ENCODE measurements at places on chromosomes 4 and X. TPM values are rescaled to one million over a fixed set of nuclear protein-coding genes. Genes with fewer than 3 reads are reported as not detected.

DNA sequence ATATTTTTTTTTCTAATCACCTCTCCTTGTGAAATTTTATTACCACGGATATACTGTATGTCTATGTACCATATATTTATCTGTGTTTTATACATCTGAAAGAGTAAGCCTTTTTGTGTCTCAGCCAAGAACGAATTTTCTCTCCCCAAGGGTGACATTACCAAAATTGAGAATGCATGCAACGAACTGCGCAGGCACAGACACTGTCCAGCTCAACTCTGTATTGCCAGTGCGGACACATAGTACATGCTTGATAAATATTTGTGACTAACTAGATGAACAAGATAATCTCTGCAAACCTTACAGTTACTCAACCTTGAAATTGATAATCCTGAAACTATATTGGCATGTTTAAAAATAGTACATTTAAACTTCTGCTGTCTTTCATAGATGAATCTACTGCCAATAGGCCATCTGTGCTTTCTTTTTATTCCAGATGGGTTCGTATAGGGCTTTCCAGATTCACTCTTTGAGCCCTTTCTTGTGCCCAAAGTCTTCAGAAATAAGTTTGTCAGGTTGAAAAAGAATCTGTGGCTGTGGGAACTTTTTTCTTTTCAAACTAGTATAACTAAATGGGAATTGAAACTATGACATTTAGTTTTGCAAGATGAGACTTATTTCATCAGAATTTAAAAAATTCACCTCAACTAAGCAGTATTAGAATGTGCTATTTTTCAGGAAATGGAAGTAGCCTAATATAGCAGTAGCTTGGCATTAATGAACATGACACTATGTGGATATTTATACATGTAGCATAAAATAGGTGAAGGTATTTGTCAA is 38.9 kb downstream of the DTHD1 start:
- DNase-seq = no peak

GRCh38 chr4:184853436-184853835 is 27.7 kb upstream of the ACSL1 start:
- no peak for DNase-seq

- no peak for DNase-seq
Measured at GRCh38 chrX:112826023-112826422, 14.6 kb downstream of the AMOT start.

- DNase-seq = peak; percentile 24
Measured at GRCh38 chrX:69968950-69969349, 80.8 kb downstream of the AWAT2 start.

GRCh38 chrX:155632431-155633100 is 19.8 kb upstream of the TMLHE start:
- DNase-seq = no peak

GRCh38 chr4:68904786-68905185 is 46.8 kb downstream of the UGT2A3 start:
- no peak for DNase-seq

DNA sequence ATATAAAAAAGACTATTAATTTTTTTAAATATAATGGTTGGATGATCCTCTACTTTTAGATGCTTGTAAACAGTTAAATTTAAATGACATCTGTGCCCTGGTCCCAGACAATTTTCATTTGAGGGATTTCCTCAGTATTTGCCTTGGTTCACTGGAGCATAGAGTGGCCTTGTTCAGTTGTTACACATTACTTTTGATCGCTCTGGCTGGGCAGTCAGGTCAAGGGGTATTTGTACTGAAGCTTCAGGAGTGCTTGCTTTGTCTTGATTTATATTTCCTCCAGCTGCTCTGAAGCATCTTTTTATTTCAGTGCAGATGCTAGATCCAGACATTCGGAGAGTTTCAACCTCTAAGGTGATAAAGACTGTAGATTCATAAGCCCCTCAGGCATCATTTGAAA is 50.0 kb downstream of the COMMD8 start:
- no peak for DNase-seq

GRCh38 chr4:101037938-101038413 is 309.4 kb downstream of the PPP3CA start:
- no peak for DNase-seq

DNA sequence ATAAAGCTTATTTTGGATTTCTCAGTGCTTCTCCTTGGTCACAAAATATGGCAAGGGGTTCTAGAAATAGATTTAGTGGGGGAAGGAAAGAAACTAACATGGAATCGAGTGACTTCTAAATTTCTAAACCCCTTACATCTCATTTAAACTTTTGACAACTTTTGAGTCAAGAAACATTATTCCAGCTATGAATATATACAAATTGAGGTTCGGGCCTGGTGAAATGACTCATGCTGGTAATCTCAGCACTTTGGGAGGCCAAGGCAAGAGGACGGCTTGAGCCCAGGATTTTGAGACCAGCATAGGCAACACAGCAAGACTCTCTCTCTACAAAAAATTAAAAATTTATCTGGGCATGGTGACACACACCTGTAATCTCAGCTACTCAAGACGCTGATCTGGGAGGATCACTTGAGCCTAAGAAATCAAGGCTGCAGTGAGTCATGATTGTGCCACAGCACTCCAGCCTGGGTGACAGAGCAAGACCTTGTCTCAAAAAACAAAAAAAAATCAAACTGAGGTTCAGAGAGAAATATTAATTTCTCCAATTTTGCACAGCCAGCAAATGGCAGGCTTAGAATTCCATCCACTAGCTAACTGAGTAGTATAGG is 99.8 kb downstream of the ANXA3 start:
- DNase-seq = no peak

DNA sequence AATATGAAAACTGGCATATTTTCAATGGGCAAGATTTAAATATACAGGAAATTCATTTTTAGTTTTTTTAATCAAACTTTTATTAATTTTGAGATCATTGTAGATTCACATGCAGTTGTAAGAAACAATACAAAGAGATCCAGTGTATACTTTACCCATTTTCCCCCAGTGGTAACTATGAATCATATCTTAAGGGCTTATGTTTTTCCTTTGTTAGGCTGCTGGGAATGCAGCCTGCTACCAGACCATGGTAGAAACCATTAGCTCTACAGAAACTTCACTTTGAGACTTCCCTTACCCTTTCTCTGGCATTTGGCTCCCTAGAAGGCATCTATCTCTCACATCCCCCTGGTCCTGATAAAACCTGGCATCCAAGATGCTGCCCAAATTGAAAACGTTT is 147.6 kb upstream of the EOLA2 start:
- DNase-seq = no peak

DNA sequence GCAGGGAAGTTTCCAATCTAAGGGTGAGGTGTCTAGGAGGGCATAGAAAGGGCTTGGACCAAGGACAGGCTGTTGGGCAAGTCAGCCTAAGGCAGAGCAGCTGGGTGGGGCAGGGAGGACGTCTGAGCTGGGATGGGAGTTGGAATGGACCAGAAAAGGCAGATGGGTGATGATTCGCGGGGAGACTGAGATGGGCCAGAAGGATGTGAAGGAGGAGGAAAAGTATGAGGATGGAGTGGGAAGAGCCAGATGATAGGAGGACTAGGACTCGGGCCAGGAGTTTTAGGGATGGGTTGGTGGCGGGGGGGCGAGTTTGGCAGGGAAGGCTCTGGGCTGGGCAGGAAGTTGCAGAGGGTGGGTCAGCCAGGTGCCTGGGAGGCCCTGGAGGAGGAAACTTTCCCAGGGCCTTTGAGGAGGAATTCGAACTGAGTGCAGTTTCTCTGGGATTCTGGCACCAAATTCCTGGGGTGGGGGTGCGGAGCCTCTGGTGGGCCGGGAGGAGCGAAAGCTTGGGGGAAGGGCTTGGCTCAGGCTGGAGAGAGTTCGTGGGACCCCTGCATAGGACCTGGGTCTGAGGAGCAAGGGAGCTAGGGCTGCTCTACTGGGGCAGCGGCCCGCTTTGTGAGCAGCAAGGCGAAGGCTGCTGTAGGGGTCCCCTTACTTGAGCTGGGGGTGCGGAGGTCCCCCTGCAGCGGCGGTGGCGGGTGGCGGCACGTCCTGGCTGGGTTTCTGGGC is 8.7 kb upstream of the TIMP1 start:
- peak; percentile 62 for DNase-seq

GRCh38 chr4:97720869-97721432 is 422.3 kb downstream of the STPG2 start:
- no peak for DNase-seq

- no peak for DNase-seq
Measured at GRCh38 chr4:180610324-180610723, 1632.9 kb upstream of the TENM3 start.

- no peak for DNase-seq
Measured at GRCh38 chr4:185322803-185323202, 72.9 kb downstream of the LRP2BP start.

DNA sequence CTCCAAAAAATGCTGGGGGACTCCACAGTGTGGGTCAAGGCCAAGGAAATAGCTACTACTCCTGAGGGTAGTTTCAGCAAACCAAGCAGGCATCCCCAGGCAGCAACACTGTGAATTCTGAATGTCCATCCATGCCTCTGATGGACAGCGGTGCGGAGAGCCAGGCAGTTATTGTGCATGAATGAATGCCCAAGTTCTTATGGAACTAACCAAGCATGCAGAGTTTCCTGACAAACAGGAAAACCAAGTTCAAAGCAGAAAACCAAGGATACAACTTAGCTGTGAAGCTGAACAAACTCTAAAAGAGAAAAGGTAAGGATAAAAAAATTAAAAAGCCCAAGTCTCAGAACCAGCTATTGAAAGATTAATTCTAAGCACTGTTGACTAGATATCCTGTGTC is 642.6 kb upstream of the HS3ST1 start:
- no peak for DNase-seq

GRCh38 chr4:148062301-148062950 is 330.5 kb downstream of the ARHGAP10 start:
- DNase-seq = no peak

GRCh38 chrX:72635930-72636329 is 63.3 kb upstream of the HDAC8 start:
- DNase-seq = no peak

- DNase-seq = no peak
Measured at GRCh38 chr4:93029769-93030168, 726.0 kb downstream of the GRID2 start.

Gene PAGE2B
- not detected for total RNA-seq

Gene TMPRSS11E
- total RNA-seq = not detected

Gene NAP1L2
- total RNA-seq = 6.9 TPM

Gene CYBB
- total RNA-seq = 30.0 TPM

Gene LONRF3
- 5.5 TPM for total RNA-seq

Gene HOPX
- total RNA-seq = 17.1 TPM

Gene TLR1
- 8.2 TPM for total RNA-seq

Gene BTC
- 0.35 TPM for total RNA-seq

Gene AFM
- not detected for total RNA-seq

Gene DMRTC1
- not detected for total RNA-seq

Gene PRR27
- not detected for total RNA-seq

Gene SERPINA7
- not detected for total RNA-seq

Gene HTRA3
- total RNA-seq = 48.5 TPM

Gene CPLX1
- 5.6 TPM for total RNA-seq

Gene SLC26A1
- total RNA-seq = 0.27 TPM

Gene MCF2
- 1.1 TPM for total RNA-seq

Gene GPAT3
- total RNA-seq = 39.0 TPM

Gene LNX1
- 5.9 TPM for total RNA-seq

Gene GPR50
- total RNA-seq = not detected

Gene ARMCX4
- 7.6 TPM for total RNA-seq

All from left cardiac atrium (tissue), 4 donors.